ENCODE measurements at places on chromosomes 6 and 20. TPM values are rescaled to one million over a fixed set of nuclear protein-coding genes. Genes with fewer than 3 reads are reported as not detected.
A peak's percentile ranks its signal among the peaks of the same experiment; 100 is the strongest.

Gene TREML2
- total RNA-seq: not detected

DNA sequence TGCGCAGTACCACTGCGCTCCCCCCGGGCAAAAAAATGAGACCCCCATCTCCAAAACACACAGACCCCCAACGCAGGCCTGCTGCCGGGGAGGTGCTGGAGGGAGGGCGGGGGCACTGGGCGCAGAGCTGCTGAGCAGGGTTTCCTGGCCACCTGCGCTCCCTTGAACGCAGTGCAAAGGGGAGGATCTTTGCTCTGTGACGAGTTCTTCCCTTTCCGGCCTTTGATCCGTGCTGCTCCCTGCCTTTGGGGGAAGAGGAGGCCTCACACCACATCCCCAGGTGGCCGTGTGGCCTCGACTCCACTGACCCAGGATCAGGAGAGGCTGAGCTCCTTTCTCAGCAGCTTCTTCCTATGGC lies 8.9 kb upstream of the COL20A1 start:
- H3K27ac ChIP-seq: no peak overlapping the region
- no peaks in the 10 kb centered on the region for H3K4me1 ChIP-seq

GRCh38 chr6:163945808-163946207 lies 531.3 kb downstream of the QKI start:
- H3K4me3 ChIP-seq: no peak overlapping the region
- no peaks in the 10 kb centered on the region for H3K36me3 ChIP-seq
- H3K27ac ChIP-seq: no peak overlapping the region
- no peaks in the 10 kb centered on the region for H3K27me3 ChIP-seq
- no peak for DNase-seq

GRCh38 chr6:41683523-41684310 lies 45.4 kb downstream of the MDFI start:
- no peaks in the 10 kb centered on the region for H3K36me3 ChIP-seq
- DNase-seq: peak; percentile 93
- H3K27ac ChIP-seq: no peak overlapping the region
- no peak overlapping the region for H3K4me3 ChIP-seq

Gene RAMACL
- 0.59 TPM for total RNA-seq

DNA sequence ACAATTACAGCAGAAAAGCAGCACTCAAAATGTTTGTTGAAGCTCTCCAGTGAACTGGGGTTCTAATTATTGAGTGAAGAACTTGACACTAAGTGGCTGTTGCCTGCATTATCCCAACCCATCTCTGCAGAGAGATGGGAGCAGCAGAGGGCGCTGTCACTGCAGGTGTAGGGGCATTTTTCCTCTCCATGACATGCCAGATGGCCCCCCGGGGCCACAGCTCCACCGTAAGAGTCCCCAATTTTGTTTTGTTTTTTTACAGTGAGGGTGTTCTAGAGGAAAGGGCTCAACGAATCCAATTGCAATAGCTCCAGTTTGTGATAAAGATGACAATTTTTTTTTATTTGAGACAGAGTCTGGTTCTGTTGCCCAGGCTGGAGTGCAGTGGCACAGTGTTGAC lies 1.9 kb upstream of the FUCA2 start:
- no peaks in the 10 kb centered on the region for H3K36me3 ChIP-seq
- no peak overlapping the region for H3K4me3 ChIP-seq
- H3K27ac ChIP-seq: no peak overlapping the region
- peak; percentile 92 for DNase-seq
- no peaks in the 10 kb centered on the region for H3K27me3 ChIP-seq

- no peaks in the 10 kb centered on the region for H3K4me1 ChIP-seq
- H3K27me3 ChIP-seq: peaks cover 5% of the 10 kb centered on the region
- DNase-seq: no peak
- no peaks in the 10 kb centered on the region for H3K36me3 ChIP-seq
These were observed 31.2 kb upstream of the POPDC3 start for GRCh38 chr6:105210932-105211531.

- H3K27ac ChIP-seq: no peak overlapping the region
- no peak overlapping the region for H3K4me3 ChIP-seq
- H3K4me1 ChIP-seq: no peaks in the 10 kb centered on the region
- DNase-seq: no peak
- no peaks in the 10 kb centered on the region for H3K36me3 ChIP-seq
- peaks cover 57% of the 10 kb centered on the region for H3K27me3 ChIP-seq
These were observed 124.9 kb downstream of the SCML4 start for GRCh38 chr6:107699254-107699653.

- DNase-seq: no peak
- no peaks in the 10 kb centered on the region for H3K27me3 ChIP-seq
These were observed 390.8 kb downstream of the GJA1 start for GRCh38 chr6:121826156-121826810.

Gene HLA-DRA
- total RNA-seq: not detected

DNA sequence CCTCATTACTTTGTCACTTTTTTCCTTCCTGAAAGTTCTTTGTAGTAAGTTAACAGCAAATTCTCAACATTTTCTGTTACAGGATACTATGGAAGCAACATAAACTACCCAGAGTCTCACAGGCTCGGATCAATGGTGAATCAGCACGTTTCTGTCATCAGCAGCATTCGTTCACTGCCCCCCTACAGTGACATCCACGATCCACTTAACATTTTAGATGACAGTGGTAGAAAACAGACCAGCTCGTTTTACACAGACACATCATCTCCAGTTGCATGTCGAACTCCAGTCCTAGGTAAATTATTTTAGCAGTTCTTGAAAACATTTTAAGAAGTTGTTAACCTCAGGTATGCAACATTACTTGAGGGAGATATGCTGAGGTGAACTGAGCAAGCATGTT lies 51.6 kb downstream of the RFX6 start:
- no peaks in the 10 kb centered on the region for H3K27me3 ChIP-seq
- no peak for DNase-seq
- peaks cover 7% of the 10 kb centered on the region for H3K4me1 ChIP-seq
- H3K36me3 ChIP-seq: no peaks in the 10 kb centered on the region

DNA sequence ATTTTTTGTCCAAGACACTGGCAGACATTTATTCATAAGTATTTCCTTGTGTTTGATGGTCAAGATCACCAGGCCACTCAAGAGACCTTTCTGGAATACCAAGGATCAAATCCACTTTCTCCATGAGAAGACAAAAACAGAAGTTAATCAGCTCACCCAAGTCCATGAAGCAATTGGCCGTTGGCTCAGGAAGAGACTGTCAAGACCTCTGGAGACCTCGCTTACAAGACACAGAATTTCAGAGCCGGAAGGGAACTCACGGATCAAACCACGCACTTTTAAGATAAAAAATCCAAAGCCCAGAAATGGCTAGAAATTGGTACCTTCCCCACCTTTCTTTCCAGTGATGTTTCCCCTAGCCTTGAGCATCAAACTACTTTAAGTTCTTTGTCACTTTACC lies 3.3 kb downstream of the TRERF1 start:
- no peak for DNase-seq
- H3K4me3 ChIP-seq: no peak overlapping the region
- no peaks in the 10 kb centered on the region for H3K36me3 ChIP-seq
- H3K4me1 ChIP-seq: peaks cover 8% of the 10 kb centered on the region
- no peak overlapping the region for H3K27ac ChIP-seq

Gene PKHD1
- total RNA-seq: 0.19 TPM

DNA sequence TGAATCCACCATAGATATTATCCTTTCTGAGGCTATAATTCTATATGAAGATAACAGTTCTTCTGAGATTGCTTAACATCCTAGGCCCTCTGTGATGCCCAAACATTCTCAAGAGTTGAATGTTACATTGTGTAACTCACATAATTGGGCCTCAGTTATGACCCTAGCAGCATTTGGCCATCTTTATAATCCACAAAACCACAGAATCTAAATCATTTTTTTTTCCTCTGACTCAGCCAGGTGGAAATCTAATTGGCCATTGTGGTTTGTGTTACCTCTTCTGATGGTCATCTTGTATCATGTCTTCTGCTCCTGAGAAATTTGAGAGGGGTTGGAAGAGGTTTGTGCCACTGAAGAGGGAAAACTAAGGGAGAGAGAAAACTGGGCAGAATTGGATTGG lies 99.5 kb downstream of the LINC00237 start:
- no peaks in the 10 kb centered on the region for H3K4me1 ChIP-seq
- H3K36me3 ChIP-seq: no peaks in the 10 kb centered on the region
- no peak overlapping the region for H3K4me3 ChIP-seq

GRCh38 chr6:42227173-42227850 lies 9.7 kb upstream of the MRPS10 start:
- no peaks in the 10 kb centered on the region for H3K27me3 ChIP-seq
- H3K27ac ChIP-seq: no peak overlapping the region
- H3K4me1 ChIP-seq: peaks cover 9% of the 10 kb centered on the region
- no peak overlapping the region for H3K4me3 ChIP-seq
- no peaks in the 10 kb centered on the region for H3K36me3 ChIP-seq

DNA sequence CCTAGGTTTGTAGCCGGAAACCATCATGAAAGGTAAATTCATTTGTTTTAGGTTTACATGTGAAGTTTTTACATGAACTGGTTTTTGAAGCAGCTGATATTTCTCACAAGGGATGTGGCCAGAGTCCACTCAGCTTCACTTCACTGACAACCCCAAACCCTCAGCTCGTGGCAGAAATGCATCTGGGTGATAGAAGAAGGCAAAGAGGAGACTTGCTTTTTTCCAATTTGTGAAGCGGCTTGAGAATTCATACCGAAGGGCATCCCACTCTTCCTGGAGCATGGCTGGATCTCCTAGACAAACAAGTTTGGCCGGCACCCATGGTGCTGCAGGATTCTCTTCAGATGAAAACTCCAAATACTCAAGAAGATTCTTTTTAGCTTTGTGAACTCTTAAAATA lies 392.8 kb upstream of the CNR1 start:
- H3K27ac ChIP-seq: no peak overlapping the region
- H3K4me1 ChIP-seq: no peaks in the 10 kb centered on the region
- no peaks in the 10 kb centered on the region for H3K36me3 ChIP-seq
- no peak overlapping the region for H3K4me3 ChIP-seq
- no peak for DNase-seq

- H3K27ac ChIP-seq: no peak overlapping the region
- H3K4me1 ChIP-seq: peaks cover 7% of the 10 kb centered on the region
- no peak overlapping the region for H3K4me3 ChIP-seq
- peaks cover 5% of the 10 kb centered on the region for H3K36me3 ChIP-seq
- no peak for DNase-seq
These were observed 99.0 kb downstream of the FIG4 start for GRCh38 chr6:109790131-109790530.

Gene TCP11
- not detected for total RNA-seq

- H3K27ac ChIP-seq: peak overlapping the region; percentile 88
- DNase-seq: peak; percentile 71
- H3K4me3 ChIP-seq: peak overlapping the region; percentile 96
- no peaks in the 10 kb centered on the region for H3K36me3 ChIP-seq
These were observed 742 bp downstream of the TBCC start for GRCh38 chr6:42745083-42745639.

Gene EMILIN3
- total RNA-seq: 3.9 TPM

Gene SPEF1
- 0.44 TPM for total RNA-seq

Gene UST
- 17.0 TPM for total RNA-seq

- no peak for DNase-seq
- no peaks in the 10 kb centered on the region for H3K36me3 ChIP-seq
- no peaks in the 10 kb centered on the region for H3K27me3 ChIP-seq
- no peaks in the 10 kb centered on the region for H3K4me1 ChIP-seq
- no peak overlapping the region for H3K4me3 ChIP-seq
These were observed 160.4 kb upstream of the SPACA1 start for GRCh38 chr6:87887266-87887665.

DNA sequence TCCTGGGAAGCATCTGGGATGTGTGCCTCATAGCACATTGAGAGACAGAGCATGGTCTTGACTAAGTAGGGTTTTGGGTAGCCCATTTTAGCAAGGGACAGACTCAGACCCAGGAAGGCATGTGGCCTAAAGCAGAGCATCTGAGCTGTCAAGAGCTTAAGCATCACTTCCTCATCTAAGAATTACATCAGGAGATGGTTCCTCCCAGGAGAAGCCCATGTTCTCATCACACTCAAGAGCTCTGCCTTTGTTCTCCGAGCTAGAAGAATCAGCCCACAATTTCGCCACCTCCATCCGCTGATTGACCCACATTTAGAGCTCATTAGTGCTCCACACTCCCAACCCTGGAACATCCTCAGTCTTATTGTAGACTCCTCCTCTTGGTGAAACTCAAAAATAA lies 68.3 kb downstream of the NPEPL1 start:
- H3K27ac ChIP-seq: no peak overlapping the region
- H3K4me3 ChIP-seq: no peak overlapping the region
- H3K27me3 ChIP-seq: no peaks in the 10 kb centered on the region
- no peaks in the 10 kb centered on the region for H3K4me1 ChIP-seq

GRCh38 chr20:62953839-62954703 lies 1.6 kb downstream of the SLC17A9 start:
- peak; percentile 83 for DNase-seq
- H3K27ac ChIP-seq: peak overlapping the region; percentile 73
- no peaks in the 10 kb centered on the region for H3K27me3 ChIP-seq
- H3K4me3 ChIP-seq: no peak overlapping the region
- H3K4me1 ChIP-seq: peaks cover 11% of the 10 kb centered on the region

Gene POLR1C
- total RNA-seq: 37.6 TPM

Gene COL19A1
- 0.19 TPM for total RNA-seq

- no peaks in the 10 kb centered on the region for H3K4me1 ChIP-seq
- no peak for DNase-seq
- no peak overlapping the region for H3K27ac ChIP-seq
These were observed 32.2 kb downstream of the HTR1E start for GRCh38 chr6:86969573-86969972.

DNA sequence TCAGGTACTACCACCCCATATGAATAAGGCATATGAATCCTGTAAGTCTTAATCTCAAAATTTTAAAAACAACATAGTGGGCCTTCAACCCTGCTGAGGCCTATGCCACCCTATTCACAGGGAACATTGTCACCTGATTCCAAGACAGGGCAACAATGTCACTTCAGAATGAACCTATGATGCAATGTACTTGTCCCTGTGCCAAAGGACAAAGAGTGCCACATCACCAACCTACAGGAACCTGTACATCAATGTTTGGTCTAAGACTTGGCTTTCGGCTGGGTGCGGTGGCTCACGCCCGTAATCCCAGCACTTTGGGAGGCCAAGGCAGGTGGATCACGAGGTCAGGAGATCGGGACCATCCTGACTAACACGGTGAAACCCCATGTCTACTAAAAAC lies 318.5 kb upstream of the JARID2 start:
- H3K4me3 ChIP-seq: no peak overlapping the region
- no peaks in the 10 kb centered on the region for H3K27me3 ChIP-seq
- no peaks in the 10 kb centered on the region for H3K4me1 ChIP-seq
- H3K36me3 ChIP-seq: no peaks in the 10 kb centered on the region

GRCh38 chr6:125258651-125259353 lies 43.0 kb downstream of the HDDC2 start:
- H3K4me1 ChIP-seq: no peaks in the 10 kb centered on the region
- no peaks in the 10 kb centered on the region for H3K36me3 ChIP-seq
- no peaks in the 10 kb centered on the region for H3K27me3 ChIP-seq
- H3K27ac ChIP-seq: no peak overlapping the region
- DNase-seq: no peak

Gene TINAG
- not detected for total RNA-seq

GRCh38 chr20:19392344-19393130 lies 180.1 kb downstream of the SLC24A3 start:
- no peaks in the 10 kb centered on the region for H3K4me1 ChIP-seq
- DNase-seq: no peak
- H3K27me3 ChIP-seq: no peaks in the 10 kb centered on the region
- H3K36me3 ChIP-seq: no peaks in the 10 kb centered on the region
- no peak overlapping the region for H3K4me3 ChIP-seq
- H3K27ac ChIP-seq: no peak overlapping the region

- peak overlapping the region; percentile 79 for H3K27ac ChIP-seq
- H3K4me3 ChIP-seq: peak overlapping the region; percentile 99
- no peaks in the 10 kb centered on the region for H3K27me3 ChIP-seq
- peaks cover 33% of the 10 kb centered on the region for H3K36me3 ChIP-seq
- no peak for DNase-seq
These were observed 754 bp downstream of the YWHAB start for GRCh38 chr20:44886266-44886651.

Data from endodermal cell (in vitro differentiated cells).